ENCODE measurements at places on chromosomes 2 and 18.
A peak's percentile ranks its signal among the peaks of the same experiment; 100 is the strongest.

DNA sequence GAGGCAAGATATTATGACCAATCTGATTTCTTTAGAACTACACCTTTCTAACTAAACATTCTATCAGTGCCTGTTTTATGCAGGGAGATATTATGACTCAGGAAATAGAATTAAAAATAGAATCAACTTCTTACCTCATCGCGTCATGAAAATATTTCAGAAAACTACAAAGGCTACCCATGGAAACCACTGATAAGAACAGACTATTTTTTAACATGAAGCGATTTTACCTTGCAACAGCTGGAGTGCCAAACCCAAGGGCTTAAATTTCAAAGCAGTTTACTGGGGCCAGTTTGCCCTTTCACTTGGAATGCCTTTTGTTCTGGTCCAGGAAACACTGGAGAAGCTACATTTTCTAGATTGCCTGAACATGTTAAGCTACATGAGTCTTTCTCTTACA is 304.8 kb upstream of the CCDC68 start:
- no peak for DNase-seq

DNA sequence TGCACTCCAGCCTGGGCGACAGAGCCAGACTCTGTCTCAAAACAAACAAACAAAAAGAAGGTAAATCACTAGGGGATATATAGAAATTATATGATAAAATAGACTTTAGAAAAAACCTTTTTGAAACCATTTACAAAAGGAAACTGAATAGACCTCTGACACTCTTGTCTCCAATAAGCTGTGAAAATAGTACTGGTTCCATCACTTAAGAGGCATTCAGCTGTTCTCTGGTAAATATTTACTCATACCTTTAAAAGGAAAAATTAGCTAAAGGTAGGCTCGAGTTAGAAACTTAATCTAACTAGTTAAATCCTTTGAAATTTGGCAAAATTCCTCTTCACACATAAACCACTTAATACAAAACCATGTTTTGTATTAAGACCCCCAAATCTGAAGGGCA is 21.4 kb downstream of the RAB27B start:
- DNase-seq: no peak

GRCh38 chr2:165898381-165898780 is 55.2 kb downstream of the TTC21B start:
- DNase-seq: no peak

DNA sequence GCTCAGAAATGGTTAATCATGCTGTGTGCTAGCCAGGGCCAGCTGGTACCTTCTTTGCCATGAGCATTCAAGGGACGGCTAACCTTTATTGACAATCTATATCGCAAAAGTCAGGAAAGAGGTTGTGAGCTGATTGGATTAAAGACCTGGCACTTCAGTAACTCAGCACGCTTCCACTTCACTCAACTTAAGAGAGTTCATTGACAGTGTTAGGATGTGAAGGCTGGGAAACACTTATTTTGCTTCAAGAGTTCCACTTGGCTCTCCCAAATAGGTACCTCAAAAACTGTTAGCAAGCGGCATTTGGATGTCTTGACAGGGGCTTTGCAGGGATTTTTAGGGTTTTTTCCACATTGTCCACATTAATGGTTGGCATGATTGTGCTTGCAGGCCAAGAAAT is 25.1 kb upstream of the TXNDC2 start:
- DNase-seq: no peak

- no peak for DNase-seq
These were observed 116.3 kb upstream of the ID2 start for GRCh38 chr2:8565399-8566154.

DNA sequence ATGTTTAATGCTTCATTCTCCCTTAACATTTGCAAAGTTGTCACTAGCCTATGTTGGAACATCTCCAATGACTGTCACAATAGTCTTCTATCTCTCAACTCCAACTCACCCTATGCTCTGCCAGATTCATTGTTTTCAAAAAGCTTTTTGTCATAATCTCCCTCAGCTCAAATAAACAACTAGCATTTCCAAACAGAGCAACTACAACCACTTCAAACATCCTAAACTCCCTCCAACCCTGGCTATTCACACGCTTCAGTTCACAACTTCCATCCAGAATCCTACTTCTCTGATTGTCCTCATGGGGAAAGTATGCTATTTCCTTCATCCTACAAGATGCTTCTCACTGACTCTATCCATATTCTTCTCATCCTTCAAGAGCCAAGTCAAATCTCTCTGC is 139.2 kb upstream of the VRK2 start:
- DNase-seq: no peak

- DNase-seq: no peak
These were observed 51.4 kb upstream of the SPAG16 start for GRCh38 chr2:213232649-213233437.

DNA sequence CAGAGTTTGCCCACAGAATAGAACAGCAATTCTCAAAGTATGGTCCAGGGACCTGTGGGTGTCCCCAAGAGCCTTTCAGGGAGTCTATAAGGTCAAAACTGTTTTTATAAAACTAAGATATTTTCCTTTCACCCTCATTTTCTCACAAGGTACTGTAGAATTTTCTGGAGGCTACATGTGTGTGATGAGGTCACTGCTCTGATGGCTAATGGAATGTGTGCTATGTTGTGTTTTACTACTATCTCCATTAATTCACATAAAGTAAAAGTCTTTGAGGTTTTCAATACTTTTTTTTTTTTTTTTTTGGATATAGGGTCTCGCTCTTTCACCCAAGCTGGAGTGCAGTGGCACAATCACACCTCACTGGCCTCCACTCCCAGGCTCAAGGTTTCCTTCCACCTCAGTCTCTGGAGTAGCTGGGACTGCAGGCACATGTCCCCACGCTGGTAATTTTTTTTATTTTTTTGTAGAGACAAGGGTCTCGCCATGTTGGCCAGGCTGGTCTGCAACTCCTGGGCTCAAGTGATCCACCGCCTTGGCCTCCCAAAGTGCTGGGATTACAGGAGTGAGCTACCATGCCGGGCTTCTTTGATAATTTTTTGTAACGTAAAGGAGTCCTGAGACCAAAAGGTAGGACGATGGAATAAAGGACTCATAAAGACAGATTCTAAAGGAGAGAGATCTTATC is 1.8 kb downstream of the TRABD2A start:
- no peak for DNase-seq

GRCh38 chr2:11342551-11343367 is 1.7 kb downstream of the ROCK2 start:
- DNase-seq: peak; percentile 70

- no peak for DNase-seq
These were observed 278.3 kb upstream of the LRATD1 start for GRCh38 chr2:14354231-14354630.

- DNase-seq: no peak
These were observed 531.9 kb downstream of the CCDC85A start for GRCh38 chr2:56715683-56716082.

DNA sequence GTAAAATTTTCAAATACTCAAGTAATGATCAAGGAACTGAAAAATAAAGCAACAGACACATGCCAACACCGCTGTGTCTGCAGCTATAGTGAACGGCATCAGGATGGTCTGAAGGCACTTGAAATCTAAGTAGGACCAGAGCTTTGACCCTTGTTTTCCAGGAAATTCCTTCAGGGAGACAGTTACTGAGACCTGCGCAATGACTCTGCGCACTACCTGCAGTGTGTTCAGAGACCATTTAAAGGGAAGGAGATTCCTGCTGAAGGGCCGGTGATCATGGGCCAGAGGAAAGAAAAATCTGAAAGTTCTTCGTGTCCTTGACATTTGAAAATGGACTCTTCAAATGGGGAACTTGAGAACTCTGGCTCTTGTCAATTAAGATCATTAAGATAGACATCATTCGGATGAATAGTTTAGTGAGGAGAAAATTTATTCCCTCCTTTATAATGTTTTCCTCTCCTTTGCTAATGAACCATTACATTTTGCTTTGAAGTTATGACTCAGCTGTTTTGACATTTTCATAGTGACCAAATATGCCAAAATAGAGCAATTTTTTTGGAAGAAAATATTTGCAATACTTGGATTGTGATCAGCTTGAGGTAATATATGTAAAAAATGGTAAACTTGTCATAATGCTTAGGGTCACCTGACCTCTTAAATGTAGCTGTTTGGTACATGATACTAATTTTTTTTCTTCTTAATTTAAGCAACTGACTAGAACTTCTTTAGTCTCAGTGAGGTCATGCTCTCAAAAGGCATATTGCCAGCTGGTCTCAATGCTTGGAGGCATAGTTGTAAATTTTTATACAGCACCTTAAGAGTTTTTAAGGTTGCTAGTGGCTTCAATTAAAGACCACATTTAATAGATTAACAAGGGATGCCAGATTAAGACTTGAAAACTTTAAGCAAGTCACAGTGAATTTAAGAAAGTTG is 329.3 kb downstream of the ARHGAP15 start:
- no peak for DNase-seq

DNA sequence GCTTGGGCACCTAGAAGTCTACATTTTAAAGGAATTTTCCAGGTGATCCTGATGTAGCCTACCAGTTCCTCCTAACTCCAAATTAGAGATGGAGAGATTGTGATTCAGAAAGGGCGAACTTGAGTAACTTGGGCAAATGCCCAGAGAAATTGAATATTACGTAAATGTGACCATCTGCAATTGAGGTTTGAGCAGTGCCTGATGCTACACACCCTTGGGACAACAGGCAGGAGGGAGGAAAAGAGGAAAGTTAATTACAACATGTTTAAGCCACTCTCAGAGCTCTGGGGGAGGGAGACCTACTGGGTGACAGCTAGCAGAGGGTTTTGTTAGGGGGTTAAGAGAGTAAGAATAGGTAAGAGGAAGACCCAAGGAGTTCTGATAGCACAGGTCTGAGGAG is 208.9 kb downstream of the LPIN1 start:
- DNase-seq: no peak

GRCh38 chr18:45774065-45774521 is 50.1 kb downstream of the SLC14A1 start:
- no peak for DNase-seq

DNA sequence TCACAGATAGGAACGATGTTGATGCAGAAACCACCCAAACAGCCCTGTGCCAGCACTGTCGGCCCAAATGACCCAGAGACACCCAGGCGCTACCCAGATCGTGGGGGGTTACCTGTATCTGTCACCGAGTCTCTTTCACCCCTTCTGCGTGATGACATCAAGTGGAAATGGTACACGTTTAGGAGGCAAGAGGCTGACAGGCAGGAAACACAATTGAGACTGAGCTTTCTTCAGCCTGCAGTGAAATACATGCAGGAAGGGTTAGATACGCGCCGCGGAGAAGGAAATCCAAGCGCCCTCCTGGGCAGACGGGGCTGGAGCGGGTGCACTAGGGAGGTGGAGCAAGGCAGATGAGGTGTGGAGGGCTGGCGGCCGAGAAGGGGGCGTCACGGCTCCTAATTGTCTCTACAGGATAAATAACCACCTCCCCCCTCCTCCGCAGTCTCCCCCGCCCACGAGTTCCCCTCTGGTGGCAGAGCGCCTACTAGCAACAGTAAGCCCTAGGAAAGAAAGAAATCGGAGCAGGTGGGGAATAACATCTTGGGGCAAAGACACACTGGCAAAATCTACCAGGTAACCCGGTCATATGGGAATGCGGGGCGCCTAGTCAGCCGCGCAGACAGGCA is at the start of gene RNF152:
Gene RNF152, minus strand, starts transcription at position 325 of the 626 bp plus-strand sequence. CDS start 76,544 bp downstream, outside the sequence.
- peak; percentile 34 for DNase-seq

DNA sequence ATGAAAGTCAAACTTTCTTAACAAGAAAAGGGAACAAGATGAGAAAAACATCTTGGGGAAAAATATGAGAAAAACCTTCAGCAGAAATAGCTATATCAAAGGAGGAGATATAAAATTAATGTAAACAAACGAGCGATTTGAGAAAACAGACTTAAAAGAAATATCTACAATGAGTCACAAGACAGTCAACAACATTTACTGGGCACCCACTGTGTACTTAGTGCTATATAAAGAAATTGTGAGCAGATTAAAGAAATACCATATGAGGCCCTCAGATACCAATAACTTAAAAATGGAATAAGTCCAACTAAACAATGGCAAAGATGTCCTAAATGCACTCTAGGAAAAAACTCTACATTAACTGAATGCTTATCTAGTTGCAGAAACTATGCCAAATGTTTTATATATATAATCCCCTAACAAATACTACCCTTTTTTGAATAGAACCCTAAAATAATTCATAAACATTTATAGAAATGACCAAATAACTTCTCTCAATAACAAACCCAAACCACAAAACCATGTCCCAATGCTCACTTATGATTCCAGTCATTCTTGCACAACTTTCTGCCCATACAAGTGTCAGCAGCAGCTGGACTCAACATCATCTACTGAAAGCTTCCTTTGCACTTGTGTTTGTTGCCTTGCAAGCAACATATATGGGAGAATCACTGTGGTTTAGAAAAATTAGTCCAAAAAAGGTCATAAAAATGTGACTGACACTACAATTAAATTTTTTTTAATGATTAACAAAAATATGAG is 83.5 kb downstream of the COBLL1 start:
- no peak for DNase-seq

GRCh38 chr18:24656050-24656449 is 195.6 kb downstream of the HRH4 start:
- no peak for DNase-seq

DNA sequence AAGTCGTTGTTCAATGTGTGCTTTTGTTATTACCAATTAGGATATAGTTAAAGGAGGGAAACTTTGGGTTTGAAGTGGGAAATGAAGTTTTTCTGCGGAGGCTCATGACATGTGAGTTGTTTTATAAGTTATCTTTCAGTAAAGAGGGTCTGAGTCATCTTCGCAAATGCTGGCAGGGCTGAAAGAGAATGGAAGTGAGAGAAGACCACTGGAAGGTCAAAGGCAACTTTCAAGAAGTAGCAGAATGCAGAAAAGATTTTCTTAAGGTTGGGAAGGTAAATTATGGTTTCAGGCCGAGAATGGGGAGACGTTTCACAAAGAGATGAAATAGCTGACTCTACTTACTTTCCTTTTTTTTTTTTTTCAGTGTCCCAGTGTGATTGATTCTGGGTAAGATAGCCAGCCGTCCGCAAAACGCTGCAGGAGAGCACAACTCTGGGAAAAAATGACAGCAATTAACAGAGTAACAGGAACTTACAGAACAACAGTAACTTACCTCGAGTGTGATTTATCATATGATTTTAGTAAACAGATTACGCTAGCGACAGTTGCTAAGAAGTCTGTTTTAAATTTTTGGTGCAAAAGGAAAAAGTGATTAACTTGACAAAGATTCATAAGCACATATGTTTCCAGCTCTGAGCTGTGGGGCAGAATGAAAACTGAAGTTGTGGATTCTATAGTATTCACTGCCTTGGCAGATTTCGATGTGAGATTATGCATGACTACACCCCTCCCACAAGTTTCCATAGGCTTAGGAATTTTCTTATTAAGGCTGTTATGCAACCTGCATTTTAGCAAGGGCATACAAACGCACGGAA is 46.8 kb upstream of the ACTR3 start:
- DNase-seq: peak; percentile 24
